Activated naive CD4-positive, alpha-beta T cell treated with anti-CD3 and anti-CD28 coated beads, Interleukin-2, amount 10 ng/mL, durations not matched to agents 7 days and 5 days (primary cell): ENCODE measurements at places on chromosomes 4 and X.

GRCh38 chr4:14742054-14742453 is 260.2 kb upstream of the CPEB2 start:
- DNase-seq, result no peak

DNA sequence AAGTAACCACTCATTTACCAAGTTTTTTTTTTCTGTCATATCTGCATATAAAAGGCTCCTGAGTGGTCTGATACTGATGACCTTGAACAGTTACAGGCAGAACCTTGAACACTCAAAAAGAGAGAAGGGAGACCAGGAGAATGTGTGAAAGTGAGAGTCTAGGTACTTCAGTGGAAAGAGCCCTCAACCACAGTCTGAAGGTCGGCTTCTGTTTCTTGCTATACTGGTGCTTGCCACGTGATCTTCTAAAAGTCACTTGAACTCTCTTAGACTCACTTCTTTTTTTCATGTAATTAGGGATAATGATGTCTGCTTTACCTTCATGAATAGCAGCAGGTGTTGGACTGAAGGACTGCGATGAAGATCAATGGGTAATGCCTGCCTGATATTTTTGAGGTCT is 22.8 kb downstream of the GABRB1 start:
- DNase-seq, result no peak

DNA sequence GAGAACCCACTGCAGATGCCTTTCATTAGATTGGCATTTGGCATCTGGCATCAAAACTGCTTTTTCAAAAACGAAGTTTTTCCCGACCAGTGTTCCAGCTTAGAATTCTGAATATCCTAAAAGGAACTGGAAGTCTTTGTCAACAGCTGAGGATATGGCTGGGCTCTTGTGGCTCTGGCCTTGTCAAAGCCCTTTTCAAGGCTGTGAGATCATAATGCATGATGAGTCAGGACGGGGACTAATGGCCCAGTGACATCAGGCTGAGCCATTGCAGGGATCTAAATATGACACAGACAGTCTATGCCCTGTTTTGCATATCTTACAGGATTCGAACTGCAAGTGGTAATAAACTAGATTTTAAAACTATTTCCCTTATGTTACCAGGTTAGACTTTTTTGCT is 306.4 kb downstream of the PTTG2 start:
- DNase-seq, result no peak

DNA sequence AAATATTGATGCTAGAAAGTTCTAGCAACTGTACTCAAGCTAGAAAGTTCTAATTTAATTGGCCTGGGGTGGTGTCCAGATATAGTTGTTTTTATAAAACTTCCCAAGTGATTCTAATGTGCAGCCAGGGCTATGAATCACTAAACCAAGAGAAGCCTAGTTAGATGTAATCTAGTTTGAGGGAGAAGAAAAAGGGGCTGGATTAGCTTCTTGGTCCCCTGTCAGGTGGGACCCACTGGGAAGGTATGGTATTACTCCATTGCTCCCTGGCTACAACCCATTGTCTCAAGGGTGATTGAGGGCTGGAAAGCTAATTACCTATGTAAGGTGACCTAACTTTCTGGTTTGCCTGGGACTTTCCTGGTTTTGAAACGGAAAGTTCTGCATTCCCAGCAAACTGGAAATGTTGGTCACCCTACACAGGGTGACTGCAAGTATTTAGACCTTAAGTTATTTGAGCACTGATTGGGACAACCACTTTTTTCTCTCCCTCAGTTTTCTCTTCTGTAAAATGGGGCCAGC is 23.9 kb upstream of the MSN start:
- DNase-seq, result no peak

GRCh38 chrX:51144828-51145442 is 187.7 kb upstream of the NUDT10 start:
- peak; percentile 44 for DNase-seq

DNA sequence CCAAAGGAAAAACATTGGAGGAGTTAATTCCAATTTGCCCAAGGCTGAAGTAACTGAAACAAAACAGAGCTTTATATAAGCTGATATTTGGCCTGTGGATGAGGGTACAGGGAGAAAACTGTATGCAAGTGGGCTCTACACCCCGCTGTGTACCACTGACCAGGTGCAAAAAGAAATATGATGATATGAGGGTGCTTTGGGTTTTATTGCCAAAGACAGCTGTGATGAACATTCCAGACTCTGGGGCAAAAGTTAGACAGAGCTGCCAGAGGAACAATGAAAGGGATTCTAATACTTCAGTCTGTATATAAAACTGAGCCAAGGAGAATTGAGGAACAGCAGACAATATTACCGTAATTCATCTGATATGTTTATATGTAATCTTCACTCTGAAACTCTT is 117.4 kb downstream of the MID1 start:
- no peak for DNase-seq

- DNase-seq, result no peak
Measured at GRCh38 chrX:153863251-153863991, 22.6 kb downstream of the L1CAM start.

DNA sequence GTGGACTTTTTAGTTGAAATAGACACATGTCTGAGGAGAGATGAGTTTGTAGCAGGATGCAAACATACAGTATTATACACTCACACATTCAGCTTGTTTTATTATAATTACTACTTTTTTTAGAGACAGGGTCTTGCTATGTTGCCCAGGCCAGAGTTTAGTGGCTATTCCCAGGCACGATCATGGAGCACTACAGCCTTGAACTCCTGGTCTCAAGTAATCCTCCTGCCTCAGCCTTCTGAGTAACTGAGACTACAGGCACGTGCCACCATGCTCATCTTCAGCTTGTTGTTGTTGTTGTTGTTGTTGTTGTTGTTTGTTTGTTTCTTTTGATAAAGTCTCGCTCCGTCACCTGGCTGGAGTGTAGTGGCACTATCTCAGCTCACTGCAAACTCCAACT is 94.7 kb upstream of the ACSL4 start:
- no peak for DNase-seq

GRCh38 chrX:11419102-11419501 is 125.9 kb downstream of the AMELX start:
- no peak for DNase-seq

DNA sequence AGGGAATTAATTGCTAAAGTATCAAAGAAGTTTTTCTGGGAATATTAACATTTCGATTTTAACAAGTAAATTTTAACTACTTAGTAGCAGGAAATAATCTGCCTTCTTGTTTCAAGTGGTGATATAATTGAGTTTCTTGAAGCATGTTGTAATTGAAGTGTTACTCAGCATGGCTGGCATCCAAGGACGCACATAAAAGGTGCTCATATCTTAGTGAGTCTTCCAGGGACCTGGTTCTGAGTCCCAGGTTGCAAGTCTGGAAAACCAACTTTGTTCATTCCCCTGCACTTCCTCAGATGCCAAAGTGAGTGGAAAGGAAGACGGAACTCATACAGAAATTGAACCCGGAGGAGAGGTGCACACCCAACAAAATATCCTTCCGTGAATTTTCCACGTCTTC is 399.6 kb downstream of the NLGN4X start:
- DNase-seq, result no peak

- DNase-seq, result no peak
Measured at GRCh38 chrX:5388087-5388486, 840.6 kb downstream of the NLGN4X start.

DNA sequence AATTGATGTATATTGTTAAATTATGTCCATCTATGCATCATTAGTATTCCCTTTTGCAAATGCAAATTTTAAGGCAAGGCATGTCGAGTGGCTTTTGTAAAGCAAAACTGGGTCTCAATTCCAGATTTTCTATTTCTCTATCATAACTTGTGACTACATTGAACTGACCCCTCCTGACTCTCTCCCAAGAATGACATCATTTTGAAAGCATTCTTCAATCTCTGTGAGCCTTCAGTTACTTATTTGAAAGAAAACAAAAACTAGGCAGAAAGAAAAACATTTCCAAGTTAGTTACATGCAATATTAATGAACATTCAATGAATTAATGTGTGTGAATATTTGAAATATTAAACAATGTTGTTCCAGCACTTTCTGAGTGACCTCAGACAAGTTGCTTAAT is 314.3 kb upstream of the CLNK start:
- no peak for DNase-seq

DNA sequence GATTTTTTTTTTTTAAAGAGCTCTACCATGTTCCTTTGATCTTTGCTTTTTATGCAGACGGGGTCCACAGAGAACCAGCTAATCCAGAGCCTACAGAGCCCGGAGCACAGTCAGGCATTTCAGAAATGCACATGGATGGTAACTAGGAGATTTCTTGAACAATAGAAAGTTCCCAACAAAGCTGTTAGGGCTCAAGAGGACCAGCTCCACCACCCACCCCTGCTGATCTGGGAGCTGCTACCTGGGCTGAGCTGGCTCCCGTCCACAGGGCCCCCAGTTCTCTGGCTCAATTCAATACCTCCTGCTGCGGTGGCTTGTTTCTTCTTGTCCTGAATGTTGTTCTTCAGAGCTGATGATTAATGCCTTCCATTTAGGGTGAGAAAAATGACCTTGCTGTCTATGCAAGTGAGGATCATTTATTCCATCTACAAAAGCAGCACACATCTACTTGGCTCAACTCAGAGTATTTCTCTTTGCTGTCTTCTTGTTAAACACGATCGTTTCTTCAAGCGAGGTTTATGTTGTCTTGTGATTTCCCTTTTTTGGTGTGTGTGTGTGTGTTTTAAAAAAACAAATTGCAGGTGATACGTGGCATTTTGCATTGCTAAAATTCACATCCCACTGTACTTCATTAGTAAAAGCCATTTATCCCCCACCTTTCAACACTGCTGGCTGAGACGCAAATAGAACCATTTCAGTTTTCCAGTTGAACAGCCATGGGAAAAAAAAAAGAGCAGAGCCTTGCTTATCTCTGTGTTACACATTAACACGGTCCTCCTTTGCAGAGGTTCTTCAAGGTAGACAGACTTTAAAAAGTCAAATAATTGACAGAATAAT is 31.3 kb downstream of the IGFBP7 start:
- DNase-seq, result no peak

GRCh38 chr4:146222313-146222712 is 8.0 kb downstream of the REELD1 start:
- DNase-seq, result no peak

- no peak for DNase-seq
Measured at GRCh38 chrX:8349816-8350544, 114.7 kb upstream of the VCX3B start.

GRCh38 chr4:58175024-58175423 is 1064.8 kb upstream of the IGFBP7 start:
- DNase-seq, result no peak

- DNase-seq, result no peak
Measured at GRCh38 chrX:124594017-124594651, 247.8 kb downstream of the SH2D1A start.

DNA sequence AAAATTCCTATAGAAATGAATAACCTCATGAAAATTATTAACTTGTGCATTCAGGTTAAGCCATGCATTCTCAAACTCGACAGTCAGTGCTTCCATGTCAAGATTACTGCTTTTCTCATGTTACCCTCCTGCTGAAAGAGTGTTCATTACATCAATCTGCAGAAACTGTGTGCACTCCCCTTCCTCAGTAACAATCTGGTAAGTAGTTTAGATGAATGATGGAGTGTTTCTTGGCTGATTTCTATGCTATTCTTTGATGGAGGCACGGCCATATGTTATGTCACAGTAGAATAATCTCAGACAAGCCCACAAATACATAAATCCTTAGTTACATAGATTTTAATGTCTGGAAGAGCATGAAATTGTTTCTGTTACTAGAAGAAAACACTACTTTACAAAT is 193.3 kb upstream of the FAM47A start:
- no peak for DNase-seq

DNA sequence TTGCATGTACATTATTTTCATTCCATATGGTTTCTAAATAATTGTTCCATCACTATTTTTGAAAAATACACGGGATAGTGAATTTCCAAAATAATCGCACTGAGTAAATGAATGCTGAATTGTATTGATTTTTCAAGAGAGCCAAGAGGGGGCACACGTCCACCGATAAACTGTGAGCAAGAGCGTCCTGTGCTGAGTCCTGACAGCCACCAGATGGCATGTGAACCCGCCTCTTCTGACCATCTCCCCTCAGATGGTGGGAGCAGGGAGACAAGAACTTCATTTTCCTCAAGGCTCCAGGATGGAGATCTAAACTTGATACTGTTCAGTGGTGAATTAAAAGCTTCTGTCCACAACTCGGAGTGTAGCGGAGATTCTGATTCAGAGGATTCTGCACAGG is 30.6 kb upstream of the IL9R start:
- peak; percentile 66 for DNase-seq

DNA sequence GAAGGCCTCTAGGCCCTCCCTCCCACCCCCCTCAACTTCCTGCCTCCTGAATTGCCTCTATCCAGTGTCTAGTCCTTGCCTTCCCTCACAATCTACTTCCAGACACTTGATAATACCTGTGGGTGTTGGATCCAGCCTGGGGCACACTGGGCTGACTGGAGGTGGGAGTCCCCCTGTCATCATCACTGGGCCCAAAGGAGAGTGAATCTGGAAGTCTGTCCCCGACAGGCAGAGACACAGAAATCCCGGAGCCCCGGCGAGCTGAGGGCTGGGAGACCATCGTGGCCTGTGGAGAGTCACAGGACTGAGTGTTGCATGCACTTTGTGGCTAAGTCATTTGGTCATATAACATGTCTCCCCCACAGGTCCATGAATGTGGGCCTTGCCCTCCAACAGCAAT is 8.4 kb upstream of the SYP start:
- DNase-seq, result no peak

- no peak for DNase-seq
Measured at GRCh38 chr4:164725066-164725465, 28.9 kb upstream of the SMIM31 start.
